ENCODE measurements at places on chromosomes 16 and 17.

GRCh38 chr17:72430611-72431432, 310.0 kb downstream of the SOX9 start:
- no peaks in the 10 kb centered on the region for H3K36me3 ChIP-seq
- H3K27ac ChIP-seq, result no peak overlapping the region
- H3K27me3 ChIP-seq, result no peaks in the 10 kb centered on the region
- no peaks in the 10 kb centered on the region for H3K4me1 ChIP-seq
- DNase-seq, result no peak

DNA sequence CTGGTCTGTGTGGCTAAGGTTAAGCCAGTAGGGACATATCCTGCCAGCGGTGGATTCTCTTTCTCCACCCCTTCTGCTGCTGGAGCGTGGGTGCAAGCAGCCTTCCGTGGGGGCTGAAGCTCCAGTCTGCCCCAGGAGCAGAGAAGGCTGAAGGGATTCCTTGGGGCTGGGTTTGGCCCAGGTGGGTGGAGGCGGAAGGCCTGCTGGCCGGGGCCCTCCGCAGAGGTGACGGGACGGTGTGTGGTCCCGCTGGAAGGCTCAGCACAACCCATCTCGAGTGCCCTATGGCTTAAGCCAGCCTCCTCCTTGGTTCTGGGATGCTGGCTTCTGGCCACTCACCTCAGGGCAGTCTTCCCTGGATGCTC, 13.1 kb downstream of the TIMM22 start:
- H3K27ac ChIP-seq, result no peak overlapping the region
- no peak overlapping the region for H3K4me3 ChIP-seq
- DNase-seq, result no peak
- no peaks in the 10 kb centered on the region for H3K27me3 ChIP-seq
- peaks cover 64% of the 10 kb centered on the region for H3K36me3 ChIP-seq

GRCh38 chr16:29959293-29959692, 2.6 kb upstream of the TMEM219 start:
- no peaks in the 10 kb centered on the region for H3K27me3 ChIP-seq
- H3K4me1 ChIP-seq, result peaks cover 17% of the 10 kb centered on the region
- no peak overlapping the region for H3K4me3 ChIP-seq
- no peak overlapping the region for H3K27ac ChIP-seq
- DNase-seq, result peak; percentile 42

DNA sequence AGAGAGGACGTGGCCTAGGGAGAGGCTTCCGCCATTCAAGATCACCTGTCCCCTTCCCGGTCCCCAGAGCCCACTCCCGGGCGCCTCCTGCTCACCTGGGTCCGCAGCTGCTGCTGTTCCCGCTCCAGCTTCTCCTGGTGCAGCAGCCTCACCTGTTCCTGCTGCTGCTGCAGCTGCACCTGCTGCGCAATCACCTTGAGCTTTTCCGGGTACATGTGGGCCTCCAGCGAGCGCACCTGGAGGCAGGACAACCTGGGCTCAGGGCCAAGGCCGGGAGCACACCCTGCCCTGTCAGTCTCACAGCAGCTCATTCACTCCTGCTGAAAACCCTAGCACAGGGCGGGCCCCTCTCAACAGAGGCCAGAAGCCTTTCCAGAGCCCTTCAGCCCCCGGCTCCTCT, 12.5 kb downstream of the TFAP4 start:
- H3K27ac ChIP-seq, result no peak overlapping the region
- H3K27me3 ChIP-seq, result no peaks in the 10 kb centered on the region
- no peak for DNase-seq
- H3K4me1 ChIP-seq, result no peaks in the 10 kb centered on the region
- peaks cover 9% of the 10 kb centered on the region for H3K36me3 ChIP-seq
- H3K4me3 ChIP-seq, result no peak overlapping the region
